ENCODE measurements at places on chromosomes 5 and 9.

GRCh38 chr5:34576891-34577666 is 79.0 kb upstream of the RAI14 start:
- DNase-seq, result no peak
- no peak overlapping the region for H3K27ac ChIP-seq
- H3K27me3 ChIP-seq, result no peaks in the 10 kb centered on the region
- H3K4me1 ChIP-seq, result no peaks in the 10 kb centered on the region

DNA sequence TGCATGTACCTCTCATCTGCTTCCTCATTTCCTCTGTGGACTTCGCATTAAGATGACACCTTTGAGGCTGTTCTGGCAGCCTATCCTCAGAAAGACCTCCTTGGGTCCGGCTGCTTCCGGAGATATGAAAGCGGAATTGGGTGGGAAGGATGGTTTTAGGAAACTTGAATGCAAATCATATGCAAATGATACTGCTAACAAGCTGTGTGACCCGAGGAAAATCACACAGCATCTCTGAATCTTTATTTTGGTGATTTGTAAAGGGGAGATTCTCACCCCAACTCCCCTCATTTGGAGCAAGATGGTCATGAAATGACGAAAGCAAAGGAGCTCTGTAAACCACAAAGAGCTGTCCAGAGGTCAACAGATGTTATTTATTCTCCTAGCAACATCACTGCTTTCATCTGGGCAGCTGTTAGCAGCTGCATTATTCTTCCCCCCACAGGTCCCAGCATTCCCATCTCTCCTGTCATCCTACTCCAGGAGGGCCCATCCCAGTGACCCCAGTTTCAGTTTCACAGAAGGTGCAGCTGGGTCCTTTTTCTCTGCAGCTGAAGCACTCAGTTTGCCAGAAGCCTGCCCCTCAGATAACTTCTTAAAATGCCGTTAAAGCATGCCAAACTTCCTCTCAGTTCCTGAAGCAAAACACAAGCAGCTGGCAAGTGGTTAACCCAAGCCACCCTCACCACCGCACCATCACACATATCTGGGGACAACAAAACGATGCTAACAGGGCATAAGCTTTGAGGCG is 269.5 kb downstream of the SEC61B start:
- peaks cover 15% of the 10 kb centered on the region for H3K27me3 ChIP-seq
- no peak for DNase-seq
- H3K4me3 ChIP-seq, result no peak overlapping the region
- H3K36me3 ChIP-seq, result no peaks in the 10 kb centered on the region
- peaks cover 7% of the 10 kb centered on the region for H3K4me1 ChIP-seq

- no peak overlapping the region for H3K27ac ChIP-seq
- H3K27me3 ChIP-seq, result peaks cover 8% of the 10 kb centered on the region
- no peak overlapping the region for H3K4me3 ChIP-seq
- DNase-seq, result no peak
Measured at GRCh38 chr5:135843571-135844337, 9.3 kb downstream of the SLC25A48 start.

DNA sequence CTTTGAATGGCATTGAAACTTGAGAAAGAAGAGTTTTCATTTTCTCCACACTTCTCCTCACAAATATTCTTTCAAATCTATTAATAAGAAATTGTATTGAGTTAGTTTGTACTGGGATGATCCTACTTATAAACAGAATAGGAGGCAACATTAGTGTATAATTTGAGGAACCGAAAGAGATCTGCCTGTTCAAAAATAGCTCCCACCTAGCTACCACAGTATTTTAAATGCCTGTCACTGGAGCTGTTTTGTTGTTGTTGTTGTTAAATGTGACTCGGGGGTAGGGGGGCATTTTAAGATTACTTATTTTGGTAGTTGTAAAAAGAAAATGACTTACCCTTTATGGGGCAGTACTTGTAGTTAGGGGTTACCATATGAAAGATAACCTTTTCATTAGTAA is 20.1 kb upstream of the HAPLN1 start:
- no peaks in the 10 kb centered on the region for H3K27me3 ChIP-seq
- H3K36me3 ChIP-seq, result no peaks in the 10 kb centered on the region
- no peak overlapping the region for H3K27ac ChIP-seq
- H3K4me3 ChIP-seq, result no peak overlapping the region

- no peaks in the 10 kb centered on the region for H3K36me3 ChIP-seq
- no peak overlapping the region for H3K4me3 ChIP-seq
- H3K27me3 ChIP-seq, result peaks cover 4% of the 10 kb centered on the region
Measured at GRCh38 chr5:9108162-9108561, 437.7 kb downstream of the SEMA5A start.

DNA sequence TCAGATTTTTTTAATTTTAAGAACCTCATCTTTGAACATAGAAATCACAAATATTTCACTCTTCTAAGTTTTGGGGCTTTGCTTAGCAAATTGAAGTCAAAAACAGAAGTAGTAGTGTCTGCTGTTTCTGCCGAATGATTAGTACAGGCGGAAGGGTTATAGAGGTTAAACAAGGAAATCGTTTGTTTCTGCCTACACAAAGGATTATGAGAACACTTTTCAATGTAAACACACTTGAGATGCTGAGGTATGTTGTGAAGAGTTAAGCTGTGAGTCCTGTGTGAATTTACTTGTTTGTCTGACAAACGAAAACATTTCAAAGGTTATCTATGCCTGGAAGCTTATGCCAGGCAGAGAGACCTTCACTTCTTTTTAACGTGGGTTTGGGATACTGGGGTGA is 224.8 kb downstream of the CETN3 start:
- H3K4me3 ChIP-seq, result no peak overlapping the region
- H3K27ac ChIP-seq, result no peak overlapping the region
- no peaks in the 10 kb centered on the region for H3K27me3 ChIP-seq
- no peaks in the 10 kb centered on the region for H3K4me1 ChIP-seq

Measured in activated naive CD8-positive, alpha-beta T cell treated with anti-CD3 and anti-CD28 coated beads, Interleukin-2, amount 50 U/mL, for 24 hours (primary cell).